ENCODE measurements at places on chromosomes 2 and 18.

DNA sequence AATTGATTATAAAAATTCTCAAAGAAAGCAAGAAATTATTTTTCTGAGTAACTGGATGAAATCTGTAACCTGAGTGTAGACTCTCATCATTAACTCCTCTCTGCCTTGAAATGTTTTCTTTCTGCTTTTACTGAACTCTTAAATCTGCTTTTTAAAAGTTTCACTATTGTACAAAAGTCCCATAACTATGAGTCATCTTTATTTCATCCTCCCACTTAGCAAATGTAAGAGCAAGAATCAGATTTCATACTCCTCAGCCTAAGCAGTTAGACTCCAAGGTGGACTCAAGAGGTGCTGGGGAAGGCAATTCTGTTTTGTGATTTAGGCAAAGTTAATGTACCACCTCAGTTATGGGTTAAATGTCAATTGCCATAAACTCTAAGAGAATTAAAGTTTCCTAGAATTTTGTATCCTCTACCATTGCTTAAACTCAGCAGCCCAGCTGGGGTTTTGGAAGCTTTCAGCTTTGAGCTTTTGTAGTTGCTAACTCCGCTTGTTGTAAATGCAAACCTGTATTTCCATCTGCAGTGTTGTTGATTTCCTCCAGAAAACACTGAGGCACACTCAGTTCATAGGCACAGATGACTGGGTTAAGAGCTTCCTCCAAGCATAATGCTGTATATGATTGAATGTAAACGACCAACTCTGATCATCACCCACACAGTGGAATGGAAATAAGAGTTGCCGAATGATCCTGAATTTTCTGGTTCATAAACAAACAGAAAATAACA lies 268.8 kb downstream of the ARHGAP15 start:
- peak; percentile 7 for DNase-seq

GRCh38 chr2:61510674-61511671 lies 27.2 kb downstream of the XPO1 start:
- DNase-seq: no peak

GRCh38 chr18:42051411-42051810 lies 96.4 kb downstream of the PIK3C3 start:
- no peak for DNase-seq

DNA sequence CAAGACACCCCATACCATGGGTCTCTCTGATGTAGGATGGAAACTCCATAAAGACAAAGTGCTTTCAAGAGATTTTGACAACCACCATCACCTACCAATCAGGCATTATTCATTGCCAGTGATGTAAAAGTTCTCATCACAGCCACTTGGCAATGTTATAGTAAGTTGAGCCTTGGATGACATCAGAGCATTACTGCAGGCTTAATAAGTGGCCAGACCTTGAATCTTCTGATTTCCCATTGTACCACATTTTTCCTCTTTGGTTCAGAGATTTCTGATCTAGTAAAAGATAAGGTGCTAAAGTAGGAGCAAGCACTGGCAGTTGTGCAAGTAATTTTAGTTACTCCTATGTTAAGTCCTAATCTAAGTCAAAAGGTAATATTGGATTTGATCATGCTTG lies 36.5 kb downstream of the OSR1 start:
- DNase-seq: no peak

- DNase-seq: peak; percentile 74
Measured at GRCh38 chr18:3665780-3666525, 216.0 kb downstream of the TGIF1 start.

Data from GM12865 (cell line).